ENCODE measurements at places on chromosomes 1 and 21.

GRCh38 chr1:7225711-7226505 is 440.7 kb downstream of the CAMTA1 start:
- DNase-seq, result no peak

DNA sequence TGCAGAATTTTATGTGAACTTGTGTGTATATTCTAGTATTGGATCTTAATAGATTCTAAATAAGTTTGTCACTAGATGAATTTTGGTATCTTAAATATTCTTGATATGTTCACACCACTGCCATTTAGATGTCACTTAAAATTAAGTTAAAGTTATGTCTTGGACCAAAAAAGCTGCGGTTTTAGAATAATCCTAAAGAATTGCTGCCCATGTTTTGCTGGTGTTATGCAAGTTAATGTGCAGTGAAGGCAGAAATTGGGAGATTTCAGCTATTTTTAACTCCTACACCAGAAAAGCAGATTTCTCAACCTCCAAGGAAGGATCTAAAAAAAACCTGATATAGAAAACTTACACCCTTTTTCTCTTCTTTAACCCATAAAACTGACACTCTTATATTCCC is 757 bp downstream of the ACADM start:
- DNase-seq, result no peak

DNA sequence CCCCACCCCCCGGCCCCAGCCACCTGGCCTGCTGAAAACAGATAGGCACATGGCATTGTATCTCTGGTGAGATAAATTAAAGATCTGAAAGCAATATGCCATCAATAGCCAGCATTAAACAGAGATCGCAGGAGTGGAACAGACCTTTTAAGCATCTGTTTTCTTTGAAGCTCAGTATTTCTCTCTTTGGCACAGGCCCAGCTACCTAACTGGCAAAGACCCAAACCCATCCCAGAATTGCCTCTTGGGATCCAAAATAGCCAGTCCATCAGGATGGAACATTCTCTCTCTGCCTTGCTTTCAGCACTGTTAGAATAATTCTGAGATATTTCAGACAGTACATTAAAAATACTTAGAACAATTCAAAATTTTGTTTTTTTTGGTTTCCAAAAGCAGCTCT is 46.0 kb downstream of the KCNJ6 start:
- DNase-seq, result no peak

GRCh38 chr1:18056545-18056944 is 51.1 kb upstream of the IGSF21 start:
- no peak for DNase-seq
